ENCODE measurements at places on chromosomes 1 and 21.
A peak's percentile ranks its signal among the peaks of the same experiment; 100 is the strongest.

DNA sequence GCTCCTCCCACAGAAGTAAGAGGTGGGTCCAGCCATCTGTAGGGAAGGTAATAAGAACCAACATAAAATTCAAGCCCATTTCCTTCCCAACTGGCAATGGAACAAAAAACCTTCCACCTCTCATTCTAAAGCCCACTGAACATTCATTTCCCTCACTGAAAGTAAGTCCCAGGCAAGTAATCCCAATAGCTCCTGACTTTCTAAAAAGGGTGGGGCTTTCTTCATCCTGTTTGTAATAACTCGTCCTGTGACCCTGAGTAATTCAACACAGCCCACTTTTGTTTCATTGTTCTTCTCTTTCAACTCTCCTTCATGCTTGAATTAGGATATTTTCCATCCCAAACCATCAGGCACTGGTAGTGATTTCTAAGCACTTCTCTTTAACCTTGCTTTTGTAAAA is 74.9 kb downstream of the DAB1 start:
- DNase-seq, result no peak

DNA sequence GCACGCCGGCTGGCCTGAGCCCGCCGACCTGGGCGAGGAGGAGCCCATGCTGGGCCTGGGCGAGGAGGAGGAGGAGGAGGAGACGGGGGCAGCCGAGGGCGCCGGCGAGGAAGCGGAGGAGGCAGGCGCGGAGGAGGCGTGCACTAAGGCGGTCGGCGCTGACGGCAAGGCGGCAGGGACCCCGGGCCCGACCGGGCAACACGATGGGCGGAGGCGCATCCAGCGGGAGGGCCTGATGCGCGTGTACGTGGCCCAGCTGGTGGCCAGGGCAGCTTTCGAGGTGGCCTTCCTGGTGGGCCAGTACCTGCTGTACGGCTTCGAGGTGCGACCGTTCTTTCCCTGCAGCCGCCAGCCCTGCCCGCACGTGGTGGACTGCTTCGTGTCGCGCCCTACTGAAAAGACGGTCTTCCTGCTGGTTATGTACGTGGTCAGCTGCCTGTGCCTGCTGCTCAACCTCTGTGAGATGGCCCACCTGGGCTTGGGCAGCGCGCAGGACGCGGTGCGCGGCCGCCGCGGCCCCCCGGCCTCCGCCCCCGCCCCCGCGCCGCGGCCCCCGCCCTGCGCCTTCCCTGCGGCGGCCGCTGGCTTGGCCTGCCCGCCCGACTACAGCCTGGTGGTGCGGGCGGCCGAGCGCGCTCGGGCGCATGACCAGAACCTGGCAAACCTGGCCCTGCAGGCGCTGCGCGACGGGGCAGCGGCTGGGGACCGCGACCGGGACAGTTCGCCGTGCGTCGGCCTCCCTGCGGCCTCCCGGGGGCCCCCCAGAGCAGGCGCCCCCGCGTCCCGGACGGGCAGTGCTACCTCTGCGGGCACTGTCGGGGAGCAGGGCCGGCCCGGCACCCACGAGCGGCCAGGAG is 7.2 kb upstream of the IBA57 start:
- DNase-seq, result no peak

DNA sequence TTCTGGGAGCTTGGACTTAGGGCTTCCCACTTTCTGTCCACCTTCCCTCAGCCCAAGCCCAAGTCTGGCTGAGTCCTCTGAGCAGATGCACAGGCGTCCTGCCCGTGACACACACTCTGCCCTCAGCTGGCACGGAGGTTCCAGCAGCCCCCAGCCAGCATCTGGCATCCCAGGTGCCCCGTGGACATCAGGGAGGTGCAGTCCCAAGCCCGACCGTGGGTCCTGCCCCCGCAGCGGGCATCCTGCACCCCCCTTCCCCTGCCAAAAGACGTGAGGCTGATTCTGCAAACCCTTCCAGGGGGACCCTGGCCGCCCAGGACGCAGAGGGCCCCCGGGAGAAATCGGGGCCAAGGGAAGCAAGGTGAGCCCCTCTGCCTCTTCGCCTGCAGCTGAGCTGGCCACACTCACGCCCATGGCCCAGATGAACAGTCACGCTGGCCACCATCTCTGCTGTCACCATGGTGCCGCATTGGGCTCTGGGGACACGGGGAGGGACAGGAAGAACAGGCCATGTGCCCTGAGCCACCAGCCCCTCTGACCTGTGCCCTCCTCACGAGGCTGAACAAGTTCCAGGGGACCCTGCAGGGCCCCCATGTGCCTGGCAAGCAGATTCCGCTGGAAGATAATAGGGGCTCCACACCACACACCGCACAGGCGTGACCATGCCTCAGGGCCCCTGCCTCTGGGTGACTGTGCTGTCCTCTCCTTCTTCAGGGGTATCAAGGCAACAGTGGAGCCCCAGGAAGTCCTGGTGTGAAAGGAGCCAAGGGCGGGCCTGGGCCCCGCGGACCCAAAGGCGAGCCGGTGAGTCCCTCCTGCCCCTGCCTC is 20.6 kb downstream of the COL6A2 start:
- DNase-seq, result no peak

GRCh38 chr1:113783254-113784103 is 24.2 kb upstream of the PHTF1 start:
- peak; percentile 40 for DNase-seq

- DNase-seq, result no peak
Observed at GRCh38 chr1:34711485-34711884, 43.4 kb upstream of the GJB5 start.

DNA sequence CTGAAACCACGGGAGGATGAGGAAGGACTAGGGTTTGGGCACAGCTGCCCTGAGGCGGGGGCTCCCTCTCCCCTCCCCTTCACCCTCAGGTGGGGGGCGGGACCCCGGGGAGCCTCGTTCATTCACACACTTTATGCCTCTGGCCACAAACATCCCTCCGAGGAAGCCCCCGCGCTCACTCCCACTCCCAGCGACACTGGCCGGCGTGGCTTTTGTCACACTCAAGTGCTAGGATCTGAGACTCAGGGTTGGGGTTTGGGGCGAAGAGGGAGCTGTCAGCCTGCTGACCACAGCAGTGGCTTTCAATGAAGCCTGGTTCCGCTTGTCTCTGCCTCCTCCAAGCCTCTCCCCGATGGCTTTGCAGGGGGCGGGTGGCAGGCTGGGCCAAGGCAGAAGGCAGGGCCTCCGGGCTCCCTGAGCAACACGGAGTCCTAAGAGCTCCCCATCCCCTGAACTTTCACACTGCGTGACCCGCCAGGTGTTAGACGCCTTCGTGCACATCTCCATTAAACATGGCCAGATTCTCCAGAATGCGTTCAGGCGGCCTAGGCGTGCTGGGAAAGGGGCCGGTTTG is 178.1 kb downstream of the NPHP4 start:
- no peak for DNase-seq

- no peak for DNase-seq
Observed at GRCh38 chr1:230781594-230781993, 34.4 kb downstream of the CAPN9 start.

GRCh38 chr1:248416226-248416625 is 13.4 kb downstream of the OR2T1 start:
- DNase-seq, result no peak

- no peak for DNase-seq
Observed at GRCh38 chr1:67749844-67750690, 65.1 kb downstream of the GADD45A start.

DNA sequence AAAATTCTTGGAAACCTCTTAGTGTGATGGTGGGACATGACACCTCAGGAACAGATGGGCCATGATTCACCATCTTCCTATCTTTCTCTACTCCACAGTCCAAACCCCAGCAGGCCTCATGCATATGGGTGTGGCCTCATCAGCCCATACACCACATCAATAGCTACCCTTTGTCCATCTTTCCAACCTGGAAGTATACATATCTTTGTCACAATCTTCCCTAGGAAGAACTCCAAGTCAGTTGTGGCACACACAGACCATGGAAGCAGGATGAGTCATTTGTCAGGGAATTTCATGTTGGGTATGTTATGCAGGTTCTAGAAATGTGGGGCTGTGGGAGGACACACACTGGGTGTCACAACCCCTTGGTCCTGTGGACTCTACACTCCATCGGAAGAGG is 30.5 kb upstream of the CLCA4 start:
- DNase-seq, result no peak

DNA sequence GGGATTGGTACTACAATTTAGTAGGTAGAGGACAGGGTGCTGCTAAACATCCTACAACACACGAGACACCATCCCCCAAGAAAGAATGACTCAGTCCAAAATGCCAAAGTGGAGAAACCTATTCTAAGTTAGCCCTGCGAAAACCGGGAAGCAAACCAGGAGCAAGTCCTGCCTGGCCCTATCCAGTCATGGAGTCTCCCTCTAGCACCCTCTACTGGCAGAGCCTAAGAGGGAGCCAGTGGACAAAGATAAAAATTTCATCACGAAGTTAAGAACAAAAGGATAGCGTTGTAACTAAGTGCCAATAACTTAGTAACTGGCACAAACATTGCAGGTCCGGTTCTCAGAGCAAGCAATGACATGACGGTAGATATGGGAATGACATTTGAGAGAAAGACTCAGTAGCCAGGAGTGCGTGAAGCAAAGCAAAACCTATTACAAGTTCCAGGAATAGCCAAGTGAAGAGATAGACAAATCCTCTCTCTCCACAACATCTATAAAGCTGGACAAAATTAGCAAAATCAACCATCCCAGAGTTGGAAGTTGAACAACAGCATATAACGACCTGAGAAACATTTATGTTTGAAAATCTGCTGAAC is 383.5 kb downstream of the OMA1 start:
- no peak for DNase-seq

DNA sequence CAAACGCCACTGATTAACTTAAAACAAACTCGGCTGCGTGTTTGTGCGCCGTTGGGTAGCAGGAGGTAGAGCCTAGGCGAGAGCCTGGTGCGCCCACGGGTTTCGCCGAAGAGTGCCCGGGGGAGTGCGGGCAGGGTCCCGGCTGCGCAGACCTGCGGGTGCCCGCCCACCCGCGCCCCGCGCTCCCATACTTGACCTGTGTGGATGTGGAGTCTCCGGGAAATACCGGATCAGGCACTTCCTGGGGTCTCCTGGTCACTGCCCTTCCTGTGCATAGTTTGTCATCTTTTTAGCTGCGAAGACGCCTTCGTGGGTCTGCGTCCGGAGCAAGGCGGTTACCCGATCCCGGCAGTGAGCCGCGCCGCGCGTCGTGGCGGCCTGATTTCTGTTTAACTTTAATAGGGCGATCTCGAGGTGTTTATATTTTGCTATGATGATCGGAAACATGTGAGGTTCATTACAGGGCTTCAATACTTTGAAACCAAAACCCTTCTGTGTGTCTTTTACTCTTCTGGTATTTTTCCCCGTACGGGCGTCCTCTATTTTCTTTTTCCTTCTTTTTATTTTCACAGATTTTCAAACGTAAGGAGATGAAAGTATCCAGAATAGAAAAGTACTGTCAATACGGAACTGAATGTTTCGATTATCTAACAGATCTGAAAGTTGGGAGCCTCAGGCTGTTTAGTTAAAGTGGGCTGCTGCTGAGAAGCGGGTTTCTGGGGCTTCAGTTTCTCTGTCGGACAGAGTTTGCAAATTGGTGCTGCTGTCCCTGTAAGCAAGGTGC is 15.2 kb downstream of the NR5A2 start:
- no peak for DNase-seq

DNA sequence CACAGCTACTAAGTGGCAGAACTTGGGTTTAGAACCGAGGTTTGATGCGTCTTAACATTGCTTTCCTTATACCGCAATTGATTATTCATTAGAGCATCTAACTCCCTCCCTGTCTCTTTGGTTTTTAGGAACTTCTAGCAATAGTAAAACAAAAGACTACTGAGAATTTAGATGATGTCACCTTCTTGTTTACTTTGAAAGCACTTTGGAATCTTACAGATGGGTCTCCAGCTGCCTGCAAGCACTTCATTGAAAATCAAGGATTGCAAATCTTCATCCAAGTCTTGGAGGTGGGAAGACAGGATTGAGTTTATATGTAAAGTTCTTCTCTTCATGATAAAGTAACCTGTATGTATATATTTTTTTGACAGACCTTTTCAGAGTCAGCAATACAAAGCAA is 35.0 kb downstream of the ZYG11A start:
- DNase-seq, result no peak

DNA sequence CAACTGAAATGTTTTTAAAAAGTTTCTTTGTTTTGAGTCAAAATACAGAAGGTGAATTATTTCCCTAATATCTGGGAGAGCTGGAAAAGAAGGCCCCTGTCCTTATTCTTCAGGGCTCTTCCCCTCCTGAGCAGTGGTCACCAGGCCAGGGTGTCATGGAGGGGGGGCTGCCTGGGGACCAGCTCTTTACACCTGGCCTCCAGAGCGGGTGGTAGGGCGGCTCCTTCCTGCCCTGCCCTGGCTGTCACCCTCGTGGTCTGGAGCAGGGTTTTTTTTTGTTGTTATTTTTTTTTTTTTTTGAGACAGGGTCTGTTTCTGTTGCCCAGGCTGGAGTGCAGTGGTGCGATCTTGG is 6.6 kb downstream of the SKI start:
- peak; percentile 69 for DNase-seq

DNA sequence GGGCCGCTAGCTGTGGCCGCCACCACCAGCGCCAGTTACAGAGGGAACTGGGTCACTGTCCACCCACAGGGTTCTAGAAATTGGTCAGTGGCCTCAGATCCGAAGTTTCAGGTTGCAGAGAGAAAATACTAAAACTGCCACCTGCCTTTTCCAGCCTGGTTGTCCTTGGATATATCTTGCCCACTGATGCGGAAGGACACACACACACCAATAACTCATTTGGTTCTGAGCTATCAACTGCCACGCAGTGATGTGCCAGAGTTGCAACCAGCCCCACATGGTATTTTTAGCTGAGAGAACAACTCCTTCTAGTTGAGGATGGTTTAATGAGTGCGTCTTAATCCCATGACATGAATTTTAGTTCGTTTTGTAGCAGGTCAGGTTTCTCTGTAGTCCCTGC is 68.1 kb downstream of the SH3BGR start:
- DNase-seq, result no peak

GRCh38 chr21:43861706-43862105 is 3.3 kb upstream of the AGPAT3 start:
- DNase-seq, result no peak

DNA sequence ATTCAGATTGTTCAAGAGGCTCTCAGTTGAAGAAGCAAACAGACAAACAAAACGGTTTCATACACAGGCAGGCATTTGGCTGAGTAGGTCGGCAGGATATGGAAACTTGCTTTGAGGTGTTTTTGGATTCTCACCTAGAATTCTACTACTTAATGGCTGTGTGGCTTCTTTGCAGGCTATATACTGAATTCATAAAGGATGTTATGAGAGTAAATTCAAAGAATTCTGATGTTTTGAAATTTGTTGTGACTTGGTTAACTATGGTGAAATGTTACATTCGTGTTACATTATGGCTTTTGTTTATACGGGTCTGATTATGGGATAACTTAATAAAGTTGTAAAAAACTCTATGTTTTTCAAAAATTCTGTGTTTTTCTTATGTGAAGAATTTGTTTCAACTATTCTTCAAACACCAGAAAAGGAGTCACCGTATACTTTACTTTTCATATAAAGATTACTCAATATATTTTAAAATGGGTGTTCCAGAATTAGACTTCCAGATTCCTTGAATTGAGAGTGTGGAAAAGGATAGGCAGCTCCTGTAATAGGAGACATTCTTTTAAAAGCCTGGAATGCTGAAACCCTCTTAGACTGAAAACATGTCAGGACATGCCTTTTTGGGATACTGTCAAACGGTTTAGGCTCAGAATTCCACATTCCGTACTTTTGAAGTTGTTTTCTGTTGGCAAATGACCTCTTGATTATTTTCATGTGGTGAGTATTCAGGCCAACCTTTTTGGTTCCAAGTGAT is 8.2 kb upstream of the IRF2BP2 start:
- DNase-seq, result no peak

- no peak for DNase-seq
Observed at GRCh38 chr1:114549137-114549536, 32.3 kb downstream of the BCAS2 start.
